ENCODE measurements at places on chromosomes 6 and 20. TPM values are rescaled to one million over a fixed set of nuclear protein-coding genes. Genes with fewer than 3 reads are reported as not detected.

SRSF12 gene
- under 0.01 TPM for total RNA-seq

OR2J1 gene
- not detected for total RNA-seq

TXLNB gene
- under 0.01 TPM for total RNA-seq

SLC22A2 gene
- total RNA-seq: not detected

PRR18 gene
- not detected for total RNA-seq

GFOD1 gene
- total RNA-seq: 10.3 TPM

GTSF1L gene
- total RNA-seq: not detected

GTF2H4 gene
- total RNA-seq: 9.4 TPM

SNPH gene
- total RNA-seq: 20.2 TPM

SIRPB1 gene
- total RNA-seq: 2.2 TPM

LHFPL5 gene
- not detected for total RNA-seq

PRL gene
- total RNA-seq: not detected

APOBEC2 gene
- total RNA-seq: not detected

SPACA1 gene
- not detected for total RNA-seq

ZBTB46 gene
- 20.5 TPM for total RNA-seq

LCA5 gene
- 2.4 TPM for total RNA-seq

TRAPPC3L gene
- under 0.01 TPM for total RNA-seq

SPEF1 gene
- total RNA-seq: 0.14 TPM

RAET1G gene
- total RNA-seq: 1.3 TPM

VWA7 gene
- total RNA-seq: 0.14 TPM

ENPP3 gene
- 0.29 TPM for total RNA-seq

L3MBTL1 gene
- 4.2 TPM for total RNA-seq

ATG5 gene
- 50.4 TPM for total RNA-seq

PRPH2 gene
- total RNA-seq: 2.6 TPM

OOEP gene
- 0.88 TPM for total RNA-seq
